ENCODE measurements at places on chromosomes 1 and 21.

- DNase-seq, result no peak
These were observed 14.4 kb downstream of the PCP4 start for GRCh38 chr21:39881661-39882060.

GRCh38 chr1:208036918-208037766 lies 126.2 kb upstream of the CD34 start:
- DNase-seq, result no peak

DNA sequence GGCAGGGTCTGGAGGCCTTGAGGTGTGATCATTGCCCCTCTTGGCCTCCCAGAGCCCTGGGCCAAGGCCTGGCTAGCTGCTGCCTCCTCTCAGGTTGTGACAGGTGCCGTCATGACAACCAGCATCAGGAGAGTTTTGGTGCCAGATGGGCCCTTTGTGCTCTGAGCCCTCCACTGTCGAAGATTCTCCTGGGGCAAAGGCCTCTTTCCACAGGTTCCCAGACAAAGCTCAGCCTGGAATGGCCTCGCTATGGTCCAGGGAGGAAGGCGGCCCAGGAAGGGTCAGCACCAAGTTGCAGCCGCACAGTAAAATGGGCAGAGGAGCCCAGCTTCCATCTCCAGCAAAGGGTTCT lies 78.4 kb downstream of the ALPL start:
- no peak for DNase-seq

DNA sequence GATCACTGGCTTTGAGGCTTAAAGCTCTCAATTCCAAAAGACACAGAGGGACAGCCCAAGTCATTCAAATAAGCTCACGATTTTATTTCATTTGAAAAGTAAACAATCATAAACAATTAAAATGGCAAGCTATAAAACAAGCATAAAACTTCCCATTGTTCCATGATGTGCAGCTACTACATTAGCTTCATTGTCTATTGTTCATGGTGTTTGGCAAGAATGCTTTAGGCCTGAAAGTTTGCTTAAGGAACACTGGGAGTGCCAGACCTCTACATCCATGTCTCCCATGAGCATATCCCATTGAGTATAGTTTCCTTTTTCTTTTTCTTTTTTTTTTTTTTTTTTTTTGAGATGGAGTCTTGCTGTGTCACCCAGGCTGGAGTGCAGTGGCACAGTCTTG lies 286.1 kb upstream of the ESRRG start:
- DNase-seq, result no peak

GRCh38 chr1:3504822-3505153 lies 50.3 kb downstream of the ARHGEF16 start:
- no peak for DNase-seq

GRCh38 chr1:918843-919242 lies 4.9 kb upstream of the SAMD11 start:
- DNase-seq, result no peak

DNA sequence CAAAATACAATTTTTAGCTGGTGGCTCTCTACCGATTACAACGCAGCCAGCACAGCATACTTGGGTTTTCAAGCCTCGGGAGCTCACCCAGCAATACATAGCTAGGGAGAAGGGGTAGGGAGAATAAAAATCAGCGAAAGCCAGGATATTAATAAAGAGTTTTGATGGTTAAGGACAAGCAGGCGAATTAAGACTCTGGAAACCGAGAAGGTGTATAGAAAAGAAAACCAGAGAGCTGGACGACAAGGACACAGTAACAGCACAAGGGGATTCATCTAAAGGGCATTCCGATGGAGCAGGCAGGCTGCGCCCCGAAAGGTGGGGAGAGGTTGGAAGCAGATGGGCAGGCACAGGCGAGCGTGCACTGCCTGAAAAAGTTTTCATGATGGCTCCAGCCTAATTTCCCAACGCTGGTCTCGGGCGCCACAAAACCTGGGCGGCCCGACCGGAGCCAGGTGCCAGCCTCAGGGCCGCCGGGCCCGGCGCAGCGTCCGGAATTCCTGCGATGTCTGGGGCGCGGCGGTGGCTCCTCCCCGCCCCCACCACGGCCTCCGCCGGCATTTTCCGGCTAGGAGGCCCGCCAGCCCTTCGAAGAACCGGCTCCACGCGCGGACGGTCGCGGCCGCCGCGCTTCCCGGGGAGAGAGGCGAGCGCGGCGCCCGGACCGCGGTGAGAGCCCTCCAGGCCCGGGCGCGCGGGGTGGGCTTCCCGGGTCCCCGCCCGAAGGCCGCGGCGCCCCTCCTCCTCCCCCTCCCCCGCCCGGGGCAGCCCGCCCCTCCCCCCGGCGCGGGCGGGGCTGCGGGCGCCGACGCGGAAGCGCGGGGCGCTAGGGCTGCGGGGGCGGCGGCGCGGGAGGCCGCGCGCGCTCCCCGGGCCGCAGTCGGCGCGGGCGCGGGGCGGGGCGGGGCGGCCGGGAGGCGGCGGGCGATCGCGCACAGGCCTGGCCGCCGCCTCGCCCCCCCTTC lies 774 bp upstream of the DYRK1A start:
- peak; percentile 50 for DNase-seq

All from stimulated activated CD4-positive, alpha-beta T cell treated with anti-CD3 and anti-CD28 coated beads, Interleukin-15, amount 100 ng/mL, for 1 hour (primary cell).